ENCODE measurements at places on chromosomes 3 and 15.

GRCh38 chr3:37941608-37942508 is 48.7 kb upstream of the VILL start:
- DNase-seq = no peak

GRCh38 chr3:108242776-108243175 is 20.6 kb upstream of the IFT57 start:
- DNase-seq = no peak

DNA sequence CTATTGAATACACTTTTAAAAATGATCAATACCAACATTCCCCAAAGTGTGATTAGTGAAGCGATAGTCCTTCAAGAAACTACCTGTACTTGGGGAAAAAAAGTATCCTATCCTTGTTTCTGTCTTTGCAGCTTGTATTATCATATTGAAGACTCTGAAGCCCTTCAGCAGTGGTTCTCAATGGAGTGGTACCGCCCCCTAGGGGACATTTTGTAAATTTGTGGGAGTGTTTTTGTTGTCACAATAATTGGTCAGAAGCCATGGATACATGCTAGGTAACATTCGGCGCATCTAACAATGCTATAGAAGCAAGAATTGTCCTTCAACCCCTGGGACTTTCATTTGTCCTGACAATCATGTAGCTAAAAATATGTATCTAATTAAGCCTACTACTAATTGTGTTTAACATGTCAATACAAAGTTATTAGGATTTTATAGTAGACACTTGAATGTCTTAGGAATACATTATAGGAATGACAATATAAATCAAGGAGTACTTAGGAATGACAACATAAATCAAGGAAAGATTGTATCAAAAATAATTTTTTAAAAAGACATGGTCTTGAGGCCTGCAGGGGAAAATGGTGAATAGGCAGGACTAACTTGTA is 53.7 kb downstream of the NMD3 start:
- no peak for DNase-seq

GRCh38 chr3:114319453-114319852 is 25.6 kb downstream of the TIGIT start:
- DNase-seq = no peak

DNA sequence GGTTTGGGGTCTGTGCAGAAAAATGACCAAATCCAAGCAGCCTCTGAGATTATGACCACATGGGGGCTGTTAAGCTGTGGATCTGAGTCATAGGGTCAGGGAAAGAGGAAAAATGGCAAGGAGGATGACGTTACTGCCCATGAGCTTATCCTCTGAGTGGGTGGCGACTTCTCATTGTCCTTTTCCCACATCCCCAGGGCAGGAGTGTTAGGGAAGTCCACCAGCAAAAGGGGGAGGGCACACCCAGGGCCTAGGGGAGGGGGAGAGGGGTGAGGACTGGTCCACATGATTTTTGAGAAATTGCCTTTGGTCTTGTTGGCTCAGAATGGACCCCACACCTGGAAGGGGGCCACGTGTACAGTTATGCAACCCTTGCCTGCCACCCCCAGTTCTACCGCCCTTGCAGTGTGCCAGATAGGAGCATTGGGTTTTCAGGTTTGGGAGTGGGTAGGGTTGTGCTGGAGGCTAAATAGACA is 2.6 kb downstream of the CD276 start:
- no peak for DNase-seq

DNA sequence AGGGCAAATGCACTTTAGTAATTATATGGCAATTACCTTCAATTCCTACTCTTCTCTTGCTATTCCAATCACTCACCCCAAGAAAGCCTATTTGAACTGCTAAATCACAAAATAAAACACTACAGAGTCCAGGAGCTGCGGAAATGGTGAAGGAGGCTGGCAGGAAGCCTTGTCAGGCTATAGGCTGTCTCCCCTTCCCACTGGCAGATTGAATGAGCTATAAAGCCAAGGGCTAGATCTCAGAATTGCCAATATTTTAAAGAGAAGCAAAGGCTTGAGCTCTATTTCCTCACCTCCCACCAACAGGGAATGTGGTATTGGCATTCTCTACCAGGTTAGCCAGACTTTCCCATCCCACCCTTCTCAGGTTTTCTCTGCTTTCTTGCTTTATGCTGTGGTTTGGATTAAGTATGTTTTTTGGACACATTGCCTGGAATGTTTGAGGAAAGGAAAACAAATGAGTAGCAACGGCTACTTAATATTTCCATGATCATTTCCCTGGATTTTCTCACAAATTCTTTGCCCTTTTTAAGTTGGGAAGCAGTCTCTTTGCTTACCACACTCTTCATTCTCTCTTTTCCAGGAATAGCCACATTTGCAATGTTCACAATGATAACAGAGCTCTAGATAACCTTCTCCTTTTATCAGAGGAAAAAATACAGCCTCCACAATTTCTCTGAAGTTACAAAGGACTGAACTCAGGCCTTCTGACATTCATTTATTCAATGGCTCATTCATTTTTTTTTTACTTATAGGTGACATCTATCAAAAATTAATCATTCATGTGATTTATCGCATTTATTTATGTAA is 1125.4 kb downstream of the ROBO1 start:
- DNase-seq = no peak

DNA sequence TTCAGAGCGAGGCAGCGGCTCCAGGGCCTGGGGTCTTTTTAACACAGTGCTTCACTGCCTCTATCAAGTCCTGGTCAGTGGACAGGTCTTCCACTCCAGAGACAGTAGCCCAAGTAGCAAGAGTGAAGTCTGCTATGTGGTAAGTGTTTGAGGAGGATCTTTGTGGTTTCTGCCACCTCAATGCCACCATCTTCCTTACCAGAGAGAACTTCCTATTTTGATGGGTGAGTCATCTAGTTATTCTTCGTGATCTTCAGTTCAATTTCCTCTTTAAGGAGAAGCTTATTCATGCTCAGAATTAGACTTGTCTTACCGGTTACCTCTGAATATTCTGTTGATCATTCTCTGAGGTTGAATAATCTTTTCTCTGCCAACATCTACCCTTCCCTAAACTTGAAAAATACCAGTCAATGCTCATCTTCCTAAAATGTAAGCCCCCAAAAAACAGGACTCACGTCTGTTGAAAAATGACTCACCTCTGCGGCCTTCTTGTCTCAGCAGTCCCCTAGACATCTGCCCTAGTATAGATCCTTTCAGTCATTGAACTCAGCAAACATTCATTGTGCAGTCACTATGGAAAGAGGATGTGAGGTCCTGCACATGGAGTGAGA is 32.2 kb upstream of the BCL6 start:
- DNase-seq = no peak

GRCh38 chr3:31979001-31979697 is 1.9 kb downstream of the OSBPL10 start:
- DNase-seq = no peak

GRCh38 chr3:42683875-42684598 is 1.3 kb upstream of the KLHL40 start:
- no peak for DNase-seq

- DNase-seq = no peak
Observed at GRCh38 chr3:101036213-101036618, 43.0 kb upstream of the ABI3BP start.

GRCh38 chr3:144496141-144496835 is 524.7 kb downstream of the DIPK2A start:
- DNase-seq = no peak

GRCh38 chr3:100928638-100929428 is 64.4 kb downstream of the ABI3BP start:
- no peak for DNase-seq

DNA sequence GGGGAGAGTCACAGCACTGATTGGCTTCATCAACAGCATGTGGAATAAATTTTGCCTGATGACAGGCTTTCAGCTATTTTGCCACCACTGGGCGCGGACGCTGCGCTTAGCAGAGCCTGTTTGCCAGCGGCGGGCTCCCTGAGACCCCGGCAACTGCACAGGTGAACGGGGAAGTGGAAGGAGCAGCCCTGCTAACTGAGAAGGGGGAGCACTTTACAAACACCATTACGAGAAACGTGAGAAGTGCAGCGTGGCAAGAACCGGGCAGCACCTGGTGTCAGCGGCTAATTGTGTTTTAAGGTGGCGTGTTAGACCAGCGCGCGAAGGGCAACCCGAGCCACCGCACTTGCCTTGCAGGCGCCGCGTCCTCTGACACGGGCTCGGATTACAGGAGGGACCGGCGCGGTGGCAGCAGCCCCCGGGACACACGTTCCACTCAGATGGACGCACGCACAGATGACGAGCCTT is 307.8 kb upstream of the ARRDC4 start:
- DNase-seq = no peak

GRCh38 chr15:49570174-49570573 is 50.4 kb downstream of the FAM227B start:
- no peak for DNase-seq

GRCh38 chr3:172280406-172281051 is 167.7 kb downstream of the GHSR start:
- DNase-seq = peak; percentile 41

DNA sequence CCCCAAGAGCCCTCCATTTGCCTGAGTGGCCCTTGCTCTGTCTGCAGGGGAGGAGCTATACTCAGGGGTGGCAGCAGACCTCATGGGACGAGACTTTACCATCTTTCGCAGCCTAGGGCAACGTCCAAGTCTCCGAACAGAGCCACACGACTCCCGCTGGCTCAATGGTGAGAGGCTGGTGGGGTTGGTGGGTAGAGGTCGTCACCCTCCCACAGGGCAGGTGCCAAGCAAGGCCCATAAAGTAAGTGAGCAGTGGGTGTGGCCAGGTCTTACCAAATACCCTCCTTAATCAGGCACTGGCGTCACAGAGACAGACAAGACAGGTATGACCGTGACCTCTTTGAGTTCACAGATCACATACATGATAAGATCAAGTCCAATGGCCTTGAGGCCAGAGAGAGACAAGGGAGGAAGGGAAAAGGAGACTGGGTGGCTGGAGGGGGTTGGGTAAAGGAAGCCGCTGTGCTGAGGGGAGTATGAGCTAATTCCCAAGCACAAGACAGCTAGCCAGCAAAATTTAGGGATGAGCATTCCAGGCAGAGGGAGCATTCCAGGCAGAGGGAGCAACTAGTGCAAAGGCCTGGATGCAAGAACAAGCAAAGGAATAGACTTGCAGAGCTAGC is 2.5 kb downstream of the SEMA3B start:
- DNase-seq = no peak

- DNase-seq = no peak
Observed at GRCh38 chr3:62625268-62625667, 249.9 kb downstream of the CADPS start.

DNA sequence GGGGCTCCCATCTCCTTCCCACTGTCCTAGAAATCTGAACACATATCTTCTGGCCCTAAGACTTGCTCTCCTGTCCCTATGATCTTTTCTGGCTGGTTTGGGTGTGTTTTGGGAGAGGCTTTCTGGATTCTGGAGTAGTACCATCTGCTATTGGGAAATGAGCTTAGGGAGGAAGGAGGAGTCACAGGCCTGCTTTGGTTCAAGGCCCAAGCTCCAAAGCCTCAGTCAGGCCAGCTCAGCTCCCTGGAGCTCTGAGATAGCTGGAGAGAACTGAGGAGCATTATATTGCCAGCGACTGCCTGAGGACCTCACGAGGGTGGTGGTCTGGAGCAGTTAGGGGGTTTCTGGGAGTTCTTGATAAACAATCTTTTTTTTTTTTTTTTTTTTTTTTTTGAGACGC is 18.7 kb downstream of the RASGRF1 start:
- DNase-seq = peak; percentile 58

- DNase-seq = no peak
Observed at GRCh38 chr15:88035381-88035780, 221.2 kb downstream of the NTRK3 start.

- no peak for DNase-seq
Observed at GRCh38 chr15:80531388-80531787, 127.2 kb downstream of the ARNT2 start.

GRCh38 chr15:97995881-97996603 is 35.5 kb downstream of the ARRDC4 start:
- DNase-seq = no peak

DNA sequence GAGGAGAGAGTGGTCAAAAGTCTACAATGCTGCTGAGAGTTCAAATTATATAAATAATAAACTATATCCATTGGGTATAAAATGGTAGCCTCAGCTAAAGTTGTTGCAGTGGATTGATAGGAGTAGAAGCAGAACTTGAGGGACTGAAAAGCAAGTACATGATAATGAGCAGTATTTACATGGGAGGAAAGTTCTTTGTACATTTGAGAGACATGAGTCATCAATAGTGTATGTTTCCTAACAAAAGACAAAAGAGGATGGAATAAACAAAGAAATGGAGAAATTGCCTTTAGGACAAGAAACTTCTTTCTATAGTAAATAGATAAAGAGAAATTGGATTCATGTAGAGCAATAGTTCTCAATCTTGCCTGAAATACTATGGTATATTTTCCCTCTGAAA is 110.0 kb upstream of the PLSCR5 start:
- DNase-seq = no peak

GRCh38 chr15:96102631-96103030 is 227.9 kb upstream of the NR2F2 start:
- DNase-seq = no peak

DNA sequence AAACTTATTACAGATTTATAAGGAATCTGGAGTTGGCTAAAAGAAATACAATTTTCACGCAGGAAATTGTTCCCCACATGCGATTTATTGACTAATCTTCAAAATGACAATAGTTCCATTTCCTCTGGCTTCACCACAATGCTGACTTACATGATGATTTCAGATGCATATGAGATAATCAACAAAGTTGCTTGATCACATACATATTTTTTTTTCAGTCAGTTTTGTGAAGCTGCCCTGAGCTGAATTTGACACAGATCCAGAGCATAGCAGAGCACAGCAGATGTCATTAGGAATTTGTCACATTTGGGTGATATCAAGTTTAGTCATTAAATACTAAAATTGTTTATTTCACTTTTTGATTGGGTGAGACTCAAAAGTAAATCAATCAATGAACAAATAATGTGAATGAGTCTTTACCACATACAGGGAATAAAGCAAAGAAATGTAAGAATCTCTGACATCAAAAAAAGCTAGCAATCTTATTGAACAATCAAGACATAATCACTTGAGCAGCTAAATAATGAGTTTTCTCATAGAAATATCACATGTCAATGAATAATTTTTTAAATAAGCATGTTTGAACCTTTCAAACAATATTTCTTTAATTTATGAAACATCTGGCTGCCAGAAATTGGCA is 18.3 kb downstream of the CPB1 start:
- no peak for DNase-seq

- no peak for DNase-seq
Observed at GRCh38 chr3:22263042-22263441, 512.0 kb upstream of the ZNF385D start.

GRCh38 chr3:157409516-157409915 is 27.1 kb upstream of the PTX3 start:
- no peak for DNase-seq

DNA sequence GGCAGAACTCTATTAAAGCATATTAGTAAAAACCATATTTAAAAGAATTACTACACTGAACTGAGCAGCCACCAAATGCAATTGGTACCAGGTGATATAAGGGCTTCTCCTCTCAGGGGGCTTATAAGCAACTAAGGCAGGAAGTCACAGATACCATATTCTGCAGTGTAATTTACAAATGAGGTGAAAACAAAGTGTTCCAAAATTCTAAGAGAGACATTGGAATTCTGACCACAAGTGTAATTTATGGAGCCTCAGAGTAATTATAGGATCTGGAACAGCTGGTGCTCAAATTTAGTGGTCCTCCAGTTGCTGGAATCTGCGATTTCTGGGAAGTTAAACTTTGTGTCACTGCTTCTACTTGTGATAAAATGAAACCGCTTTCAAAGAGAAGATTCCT is 3.1 kb upstream of the NR1I2 start:
- no peak for DNase-seq

Measured in muscle of arm (tissue), 14 donors.